ENCODE measurements at places on chromosomes 1 and 21.

GRCh38 chr1:198809247-198809646 is 170.4 kb downstream of the PTPRC start:
- DNase-seq, result no peak

DNA sequence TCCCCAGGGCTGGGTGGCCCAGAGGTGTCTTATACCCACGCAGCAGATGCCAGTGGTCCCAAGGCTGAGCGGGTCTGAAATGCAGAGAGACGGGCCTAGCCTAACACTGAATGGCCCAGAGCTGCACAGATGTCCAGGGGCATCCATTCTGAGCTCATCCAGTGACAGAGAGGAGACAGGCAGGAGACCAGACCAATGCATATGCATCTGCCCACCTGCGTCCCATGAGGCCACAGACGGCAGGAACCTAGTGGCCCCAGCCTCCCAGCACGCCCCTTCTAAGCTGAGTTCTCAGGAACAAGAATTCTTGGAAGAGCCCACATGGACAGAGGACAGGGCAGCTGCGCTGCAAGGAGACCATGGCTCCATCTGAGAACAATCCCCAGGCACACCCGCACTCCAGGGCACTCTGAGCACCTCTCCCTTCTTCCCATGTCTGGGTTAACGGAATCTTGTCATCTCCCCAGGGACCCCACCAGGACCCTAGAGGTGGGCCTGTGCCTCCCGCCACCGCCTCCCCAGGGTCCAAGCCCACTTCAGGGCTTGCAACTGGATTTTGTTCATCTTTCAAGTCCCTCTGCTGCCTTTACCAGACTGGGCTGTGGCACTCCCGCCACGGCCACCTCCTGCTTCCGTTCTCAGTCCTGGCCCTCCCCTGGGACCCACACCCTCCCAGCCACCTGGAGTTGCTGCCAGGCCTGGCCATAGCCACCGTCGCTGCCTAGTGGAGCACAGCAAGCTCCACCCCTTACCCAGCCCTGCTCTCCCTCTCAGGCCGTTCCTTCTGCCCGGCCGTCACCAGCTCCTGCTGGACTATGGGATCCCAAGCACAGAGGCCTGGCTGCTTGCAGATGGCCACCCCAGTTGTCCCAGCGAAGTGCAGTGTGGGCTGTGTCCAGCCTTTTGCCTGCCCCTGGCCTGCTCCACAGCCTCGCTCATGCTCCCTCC is 3.3 kb downstream of the WNT3A start:
- DNase-seq, result no peak

DNA sequence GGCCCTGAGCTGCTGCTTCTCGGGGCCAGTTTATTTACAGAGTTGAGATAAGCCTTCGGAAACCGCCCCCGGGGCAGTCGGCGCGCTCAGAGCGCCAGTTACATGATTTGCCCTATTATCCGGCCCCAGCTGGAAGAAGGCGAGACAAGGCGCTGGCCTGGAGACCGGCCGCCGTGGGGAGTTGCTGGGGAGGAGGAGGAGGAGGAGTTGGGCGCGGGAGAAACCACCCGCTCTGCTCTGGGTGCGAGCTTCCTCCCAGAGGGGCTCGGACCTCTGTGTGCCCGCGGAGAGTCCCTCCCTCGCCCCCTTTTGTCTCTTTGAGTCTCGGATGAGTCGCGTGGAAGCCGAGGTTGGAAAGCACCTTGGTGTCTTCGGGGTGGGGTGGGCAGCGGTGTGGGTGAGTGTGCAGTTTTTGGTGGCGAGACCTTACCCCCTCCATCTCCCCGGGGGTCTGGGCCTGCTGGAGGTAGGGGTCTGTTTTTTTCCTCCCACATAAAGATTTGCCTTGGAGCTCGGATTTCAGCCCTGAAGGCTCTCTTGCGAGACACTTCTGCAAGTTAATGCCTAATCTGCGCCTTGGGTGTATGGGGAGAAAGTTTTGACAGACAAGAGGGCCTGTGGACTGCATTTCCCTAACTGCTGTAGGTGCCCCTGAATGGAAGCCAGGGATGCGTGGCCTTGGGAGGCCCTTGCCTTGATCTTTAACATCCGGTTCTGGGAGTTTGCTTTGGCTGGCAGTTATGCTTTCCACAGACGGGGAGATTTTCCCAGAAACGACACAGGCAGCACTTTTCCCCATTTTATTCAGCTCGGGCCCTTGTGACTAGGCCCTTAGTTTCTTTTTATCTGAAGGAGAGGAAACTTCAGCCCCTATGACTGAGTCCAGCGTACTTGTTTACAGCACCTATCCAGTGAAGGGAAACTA is 80.0 kb downstream of the NDUFS5 start:
- DNase-seq, result no peak

DNA sequence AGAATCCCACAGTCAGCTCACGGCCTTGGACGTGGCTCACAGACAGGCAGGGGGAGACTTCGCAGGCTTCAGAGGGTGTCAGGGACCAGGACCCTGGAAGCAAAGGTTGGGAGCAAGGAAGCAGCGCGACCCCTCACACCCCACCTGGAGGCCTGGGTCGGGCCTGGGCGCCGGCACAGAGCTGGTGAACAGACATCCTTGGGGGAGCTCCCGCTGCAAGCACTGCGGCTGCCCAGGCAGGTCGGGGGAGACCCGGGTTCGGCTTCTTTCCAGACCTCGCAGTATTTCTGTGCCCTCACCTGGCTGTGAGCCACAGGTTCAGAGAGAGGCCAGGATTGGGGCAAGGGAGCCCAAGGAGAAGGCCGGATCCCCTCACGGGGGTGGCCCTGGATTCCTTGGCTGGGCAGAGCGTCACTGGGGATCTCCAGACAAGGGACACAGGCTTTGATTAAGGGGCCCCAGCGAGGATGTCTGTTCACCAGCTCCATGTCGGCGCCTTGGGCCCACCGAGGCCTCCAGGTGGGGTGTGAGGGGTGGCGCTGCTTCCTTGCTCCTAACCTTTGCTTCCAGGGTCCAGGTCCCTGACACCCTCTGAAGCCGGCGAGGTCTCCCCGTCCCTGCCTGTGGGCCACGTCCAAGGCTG is 37.9 kb upstream of the TSPEAR start:
- DNase-seq, result no peak

DNA sequence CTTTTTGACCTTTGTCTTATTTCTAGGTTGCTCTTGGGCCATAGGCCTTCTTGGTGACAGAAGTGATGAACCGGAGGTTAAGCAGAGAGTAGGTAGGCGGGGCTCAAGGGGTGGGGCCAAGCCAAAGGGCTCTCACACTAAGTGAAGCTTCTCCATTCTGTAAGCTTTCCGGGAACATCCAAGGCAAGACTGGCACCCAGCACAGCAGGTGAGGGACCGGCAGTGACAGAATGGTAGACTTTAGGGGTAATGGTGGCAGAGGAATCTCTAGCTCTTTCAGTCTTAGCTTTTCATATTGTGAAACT is at the start of gene TNFAIP8L2:
TNFAIP8L2 (plus strand) TSS at position 135 of the 305 bp plus-strand sequence. CDS start 2,049 bp downstream, outside the sequence.
- peak; percentile 55 for DNase-seq

GRCh38 chr21:35696644-35697043 is 363.7 kb downstream of the SETD4 start:
- no peak for DNase-seq

All from stimulated activated CD8-positive, alpha-beta memory T cell treated with anti-CD3 and anti-CD28 coated beads, Interleukin-4, amount 100 ng/mL, for 4 hours (primary cell).